ENCODE measurements at places on chromosomes 12 and 14. TPM values are rescaled to one million over a fixed set of nuclear protein-coding genes. Genes with fewer than 3 reads are reported as not detected.

- DNase-seq, result no peak
- no peak overlapping the region for H3K27ac ChIP-seq
- no peaks in the 10 kb centered on the region for H3K36me3 ChIP-seq
- H3K4me1 ChIP-seq, result no peaks in the 10 kb centered on the region
These were observed 330.1 kb upstream of the GARIN2 start for GRCh38 chr14:66859063-66859671.

SLC5A8 gene
- not detected for total RNA-seq

- H3K4me3 ChIP-seq, result no peak overlapping the region
- no peak for DNase-seq
- no peak overlapping the region for H3K27ac ChIP-seq
- H3K4me1 ChIP-seq, result no peaks in the 10 kb centered on the region
- no peaks in the 10 kb centered on the region for H3K36me3 ChIP-seq
These were observed 26.4 kb downstream of the BBOF1 start for GRCh38 chr14:74045522-74045921.

DNA sequence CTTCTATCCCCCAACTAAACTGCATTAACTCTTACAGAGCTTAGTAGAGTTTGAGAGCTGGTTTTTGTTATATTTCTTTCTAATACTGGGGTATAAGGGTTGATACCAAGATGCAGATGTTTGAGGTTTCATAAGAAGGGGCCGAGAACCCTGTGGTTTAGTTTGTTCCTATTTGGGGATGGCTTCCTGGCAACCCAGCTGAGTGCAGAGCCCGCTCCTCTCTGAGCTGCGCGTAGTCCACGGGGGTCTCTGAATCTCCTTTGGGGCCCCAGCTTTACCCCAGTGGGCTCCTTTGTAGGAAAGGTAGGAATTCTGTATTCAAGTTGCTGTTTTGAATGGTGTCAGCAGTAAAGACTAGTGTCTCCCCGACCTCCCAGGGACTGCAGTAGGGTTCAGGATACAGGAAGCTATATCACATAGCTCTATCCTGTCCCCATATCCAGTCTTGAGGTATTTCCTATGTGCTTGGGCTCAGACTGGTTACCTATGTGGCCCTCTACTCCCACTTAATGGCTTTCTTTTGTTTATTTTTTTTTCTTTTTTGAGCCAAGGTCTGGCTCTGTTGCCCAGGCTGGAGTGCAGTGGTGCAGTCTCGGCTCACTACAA lies 25.4 kb downstream of the PLXNC1 start:
- no peak overlapping the region for H3K4me3 ChIP-seq
- H3K27ac ChIP-seq, result no peak overlapping the region
- no peaks in the 10 kb centered on the region for H3K27me3 ChIP-seq
- DNase-seq, result no peak

GRCh38 chr14:33282331-33283230 lies 343.9 kb downstream of the NPAS3 start:
- DNase-seq, result no peak
- no peaks in the 10 kb centered on the region for H3K27me3 ChIP-seq
- H3K36me3 ChIP-seq, result no peaks in the 10 kb centered on the region
- H3K4me3 ChIP-seq, result no peak overlapping the region
- no peak overlapping the region for H3K27ac ChIP-seq

GRCh38 chr14:52740751-52741150 lies 10.8 kb downstream of the STYX start:
- no peaks in the 10 kb centered on the region for H3K4me1 ChIP-seq
- peaks cover 17% of the 10 kb centered on the region for H3K36me3 ChIP-seq
- no peak overlapping the region for H3K4me3 ChIP-seq
- DNase-seq, result no peak
- H3K27ac ChIP-seq, result no peak overlapping the region

M6PR gene
- total RNA-seq, result 130 TPM

DNA sequence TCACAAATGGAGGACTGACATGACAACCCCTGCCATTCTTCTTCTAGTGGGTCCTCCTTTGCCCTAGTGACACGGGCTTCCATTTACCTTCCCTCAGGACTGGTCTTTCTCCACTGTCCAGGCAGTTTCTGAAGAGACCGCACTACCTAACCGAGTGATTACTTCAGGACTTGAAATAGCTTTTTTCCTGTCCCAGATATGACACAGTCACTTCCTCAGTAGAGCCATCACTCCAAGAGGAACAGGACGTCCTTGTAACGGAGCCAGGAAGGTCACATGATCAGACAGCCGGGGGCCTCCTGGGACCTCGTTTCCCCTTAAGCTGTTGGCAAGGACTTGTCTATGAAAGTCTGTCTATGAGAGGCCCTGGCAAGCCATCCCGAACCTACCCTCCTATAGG lies 62.3 kb downstream of the FOS start:
- H3K27me3 ChIP-seq, result no peaks in the 10 kb centered on the region
- H3K36me3 ChIP-seq, result no peaks in the 10 kb centered on the region
- H3K4me3 ChIP-seq, result no peak overlapping the region
- peak; percentile 12 for DNase-seq
- no peak overlapping the region for H3K27ac ChIP-seq

TMEM119 gene
- total RNA-seq, result 19.1 TPM

DNA sequence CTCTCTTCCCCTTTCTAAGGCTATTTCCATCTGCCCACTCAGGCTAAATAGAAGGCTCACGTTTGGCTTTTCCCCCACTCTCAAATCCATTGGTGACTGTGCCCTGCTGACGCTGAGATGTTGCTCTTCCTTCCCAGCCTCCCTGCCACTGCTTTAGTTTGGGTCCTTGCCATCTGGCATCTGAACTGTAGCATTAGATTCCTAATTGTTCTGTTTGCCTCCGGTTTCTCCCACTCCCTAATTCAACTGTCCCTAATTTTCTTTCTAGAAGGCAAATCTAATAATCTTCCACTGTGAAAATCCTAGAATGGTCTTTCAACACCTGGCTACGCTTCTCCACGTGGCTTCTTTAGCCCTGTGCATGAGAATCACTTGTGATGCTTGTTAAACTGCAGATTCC lies 37.6 kb upstream of the SMOC1 start:
- H3K27me3 ChIP-seq, result no peaks in the 10 kb centered on the region
- H3K4me1 ChIP-seq, result no peaks in the 10 kb centered on the region
- H3K4me3 ChIP-seq, result no peak overlapping the region
- DNase-seq, result no peak
- no peaks in the 10 kb centered on the region for H3K36me3 ChIP-seq

DNA sequence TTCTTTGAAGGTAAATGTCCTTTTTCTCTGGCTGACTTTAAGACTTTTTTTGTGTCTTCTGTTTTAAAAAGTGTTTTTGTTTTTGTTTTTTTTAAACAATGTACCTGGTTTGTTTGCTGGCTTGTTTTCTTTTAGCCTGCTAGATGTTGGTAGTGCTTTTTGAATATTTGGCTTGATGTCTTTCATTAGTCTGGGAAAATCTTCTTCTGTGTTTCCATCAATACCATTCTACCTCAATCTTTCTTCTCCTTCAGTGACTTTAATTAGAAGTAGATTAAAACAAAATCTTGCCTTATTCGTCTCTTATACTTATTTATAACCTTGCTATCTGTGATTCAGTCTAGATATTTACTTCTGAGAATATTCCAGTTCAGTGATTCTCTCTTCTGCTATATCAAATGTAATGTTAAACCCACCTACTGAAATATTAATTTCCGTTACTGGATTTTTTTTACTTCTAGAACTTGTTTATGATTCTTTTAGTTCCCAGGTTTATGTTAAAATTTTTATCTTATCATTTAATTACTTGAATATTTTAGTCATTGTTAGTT lies 21.5 kb downstream of the LMNTD1 start:
- DNase-seq, result no peak
- no peak overlapping the region for H3K27ac ChIP-seq
- H3K36me3 ChIP-seq, result no peaks in the 10 kb centered on the region
- H3K27me3 ChIP-seq, result no peaks in the 10 kb centered on the region
- H3K4me3 ChIP-seq, result no peak overlapping the region

COX8C gene
- not detected for total RNA-seq

- no peak for DNase-seq
- no peaks in the 10 kb centered on the region for H3K27me3 ChIP-seq
- peaks cover 3% of the 10 kb centered on the region for H3K36me3 ChIP-seq
- H3K27ac ChIP-seq, result no peak overlapping the region
- no peak overlapping the region for H3K4me3 ChIP-seq
- no peaks in the 10 kb centered on the region for H3K4me1 ChIP-seq
These were observed 57.6 kb upstream of the STRN3 start for GRCh38 chr14:31083781-31084180.

GRCh38 chr14:91295276-91295845 lies 50.9 kb upstream of the GPR68 start:
- no peaks in the 10 kb centered on the region for H3K36me3 ChIP-seq
- no peaks in the 10 kb centered on the region for H3K27me3 ChIP-seq
- no peak for DNase-seq

GRCh38 chr12:12327802-12328201 lies 22.2 kb downstream of the MANSC1 start:
- no peak overlapping the region for H3K27ac ChIP-seq
- no peak overlapping the region for H3K4me3 ChIP-seq
- peak; percentile 6 for DNase-seq

A2ML1 gene
- total RNA-seq, result not detected
